ENCODE measurements at places on chromosomes 13 and 19.
A peak's percentile ranks its signal among the peaks of the same experiment; 100 is the strongest.

GRCh38 chr19:29428071-29428470 lies 97.7 kb upstream of the VSTM2B start:
- no peak for DNase-seq

GRCh38 chr13:80894917-80895316 lies 554.0 kb upstream of the SPRY2 start:
- no peak for DNase-seq

DNA sequence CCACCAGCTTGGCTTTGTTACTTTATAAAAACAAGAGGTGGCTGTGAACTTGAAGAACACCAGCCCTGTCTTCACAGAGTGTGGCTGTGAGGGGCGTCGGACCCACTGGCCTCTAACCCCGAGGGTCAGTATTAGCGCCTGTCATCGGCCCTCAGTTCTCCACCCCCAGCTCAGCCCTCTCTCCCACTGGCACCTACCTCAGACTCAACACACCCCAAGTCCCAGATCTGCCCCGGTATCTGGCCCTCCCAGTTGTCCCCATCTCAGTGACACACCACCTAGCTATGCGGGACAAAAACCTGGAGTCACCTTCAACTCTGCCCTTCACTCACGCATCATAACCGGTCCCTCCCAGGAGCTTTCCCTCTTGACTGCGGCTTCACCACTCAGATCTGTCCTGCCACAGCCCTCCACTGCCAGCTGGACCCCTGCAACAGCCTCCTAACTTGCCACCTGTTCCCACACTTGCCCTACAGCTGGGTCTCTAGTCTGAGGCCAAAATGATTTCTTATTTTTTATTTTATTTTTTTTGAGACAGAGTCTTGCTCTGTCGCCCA lies 45.4 kb downstream of the PEPD start:
- no peak for DNase-seq

DNA sequence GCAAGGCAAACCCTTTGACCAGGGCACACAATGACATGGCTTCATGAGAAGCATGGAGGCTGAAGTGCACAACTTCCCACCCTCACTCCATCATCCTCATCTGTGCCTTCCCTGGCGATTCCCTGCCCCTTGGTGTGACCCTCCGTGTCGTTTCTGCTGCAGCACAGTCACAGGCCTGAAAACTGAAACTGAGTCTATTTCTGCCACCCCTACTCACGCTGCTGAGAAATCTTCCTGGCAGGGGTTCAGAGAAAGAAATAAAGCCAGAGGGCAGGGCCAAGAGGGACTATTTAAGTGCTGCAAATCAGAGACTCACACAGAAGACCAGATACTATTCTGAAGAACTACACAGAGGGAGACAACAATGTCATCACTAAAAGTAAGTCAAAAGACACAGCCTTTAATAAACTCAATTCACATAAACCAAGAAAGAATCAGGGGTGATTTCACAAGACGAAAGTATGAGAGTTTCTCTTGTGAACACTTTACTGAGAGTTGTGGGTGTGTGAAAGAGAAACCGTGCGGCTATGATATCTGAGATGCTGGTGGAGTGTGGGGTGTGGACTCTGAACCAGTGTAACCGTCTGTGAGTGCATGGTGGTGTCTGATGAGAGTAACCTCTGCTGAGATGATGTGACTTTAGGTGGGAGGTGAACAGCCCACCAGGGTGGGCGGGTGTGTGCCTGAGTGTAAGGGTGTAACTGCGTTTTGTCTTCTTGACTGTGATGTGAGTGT lies 23.5 kb downstream of the LGALS16 start:
- DNase-seq = no peak

- peak; percentile 37 for DNase-seq
Measured at GRCh38 chr19:55088543-55089341, 13.1 kb downstream of the EPS8L1 start.

DNA sequence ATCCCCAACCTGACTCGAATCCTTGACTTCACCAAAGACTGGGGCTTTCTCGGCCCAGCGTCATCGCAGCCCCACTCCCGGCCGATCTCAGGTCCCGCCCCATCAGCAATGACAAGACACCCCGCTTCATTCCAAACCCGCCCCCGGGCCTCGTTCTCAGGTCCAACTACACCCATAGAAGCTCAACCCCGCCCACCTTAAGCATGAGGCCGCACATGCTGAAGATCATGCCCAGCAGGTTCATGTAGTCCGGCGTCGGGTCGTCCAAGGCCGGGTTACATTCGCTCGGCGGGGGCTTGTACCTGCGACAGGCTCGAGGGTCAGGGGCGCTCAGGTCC lies 2.3 kb downstream of the WDR83 start:
- no peak for DNase-seq

DNA sequence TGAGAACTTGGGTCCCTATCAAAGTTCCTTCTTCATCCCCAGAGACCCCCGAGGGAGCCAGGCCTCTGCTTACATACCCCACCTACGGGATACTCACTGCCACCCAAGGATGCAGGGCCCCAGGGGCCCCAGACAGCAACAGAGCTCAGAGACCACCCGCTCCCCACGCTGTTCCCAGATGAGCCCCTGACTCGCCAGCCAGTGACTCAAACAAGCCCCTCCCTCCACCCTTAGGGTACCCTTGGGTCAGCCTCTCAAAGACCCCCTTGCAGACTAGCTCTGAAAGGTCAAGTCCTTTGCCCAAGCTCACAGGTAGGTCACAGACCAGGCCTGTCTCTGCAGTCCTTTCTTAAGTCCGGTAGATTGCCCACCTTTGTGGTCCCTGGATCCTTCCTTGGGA lies 45.7 kb downstream of the CD320 start:
- no peak for DNase-seq

DNA sequence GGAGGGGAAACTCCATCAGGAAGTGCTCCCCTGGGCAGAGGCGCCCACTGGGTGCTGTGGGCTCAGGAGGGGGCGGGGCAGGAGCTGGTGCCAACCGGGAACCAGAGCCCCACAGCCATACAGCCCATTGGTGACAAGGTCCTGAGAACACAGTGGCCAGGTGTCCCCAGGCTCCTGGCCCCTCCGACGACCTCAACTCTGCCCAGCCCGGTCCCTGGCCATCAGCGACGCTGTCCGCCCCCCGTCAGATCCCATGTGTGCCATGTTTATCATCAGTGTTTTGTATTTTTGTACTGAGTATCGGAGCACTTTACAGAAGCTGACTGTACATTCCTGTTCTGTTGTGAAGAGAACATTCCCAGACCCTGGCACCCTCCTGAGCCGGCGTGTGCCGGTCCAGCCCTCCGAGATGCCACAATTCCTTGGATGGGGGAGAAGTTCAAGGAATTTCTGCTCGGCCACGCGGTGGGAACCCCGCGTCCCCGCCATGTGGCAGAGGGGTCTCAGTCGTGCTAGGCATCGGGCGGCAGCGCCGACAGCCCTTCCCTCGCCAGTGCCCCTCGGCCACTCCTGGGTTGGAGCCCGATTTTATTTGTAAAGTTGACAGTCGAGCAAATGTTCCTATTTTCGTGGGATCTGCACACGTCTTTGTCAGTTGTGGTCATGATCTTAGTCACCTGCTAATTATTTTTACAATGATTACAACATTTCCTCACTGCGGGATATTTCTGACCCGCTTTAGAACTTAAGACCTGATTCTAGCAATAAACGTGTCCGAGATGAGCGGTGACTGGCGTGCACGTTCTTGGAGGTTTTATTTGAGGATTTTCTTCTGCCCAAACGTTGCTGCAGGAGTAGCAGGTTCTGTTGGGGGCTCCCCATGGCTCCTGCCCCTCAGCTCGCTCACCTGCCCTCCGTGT lies 16.9 kb downstream of the PEX11G start:
- no peak for DNase-seq

DNA sequence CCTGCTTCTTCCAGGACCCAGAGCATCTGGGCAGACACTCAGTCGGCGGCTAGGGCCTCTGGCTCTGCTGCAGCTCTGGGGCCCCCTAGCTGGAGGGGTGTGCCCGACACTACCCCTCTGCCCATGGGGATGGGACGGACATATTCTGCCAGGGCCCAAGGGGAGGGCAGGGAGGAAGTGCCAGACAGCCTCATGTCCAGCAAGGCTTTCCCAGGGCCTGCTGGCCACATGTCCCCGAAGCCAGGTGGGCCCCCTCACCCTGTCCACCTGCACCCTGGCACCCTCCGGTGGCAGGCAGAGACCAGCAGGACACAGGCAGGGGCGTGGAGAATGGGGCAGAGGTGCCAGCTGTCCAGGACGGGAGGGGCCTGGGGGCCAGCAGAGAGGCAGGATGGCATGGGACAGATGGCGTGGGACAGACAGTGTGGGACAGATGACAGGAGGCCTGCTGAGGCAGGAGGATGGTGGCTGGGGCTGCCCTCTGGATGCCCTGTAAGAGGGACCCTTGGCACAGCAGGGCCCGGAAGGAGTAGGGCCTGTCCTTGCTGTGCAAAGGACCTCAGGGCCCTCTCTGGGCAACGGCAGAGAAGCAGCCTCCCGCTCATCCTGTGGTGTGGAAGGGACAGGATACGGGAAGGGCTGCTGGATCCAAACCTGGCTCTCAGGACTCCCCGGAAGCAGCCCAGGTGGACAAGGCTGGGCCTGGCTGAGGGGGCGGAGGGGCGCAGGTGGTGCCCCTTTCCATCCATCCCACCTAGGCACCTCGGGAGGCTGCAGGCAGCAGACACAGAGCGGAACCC lies 29.1 kb downstream of the CEBPG start:
- DNase-seq = no peak

DNA sequence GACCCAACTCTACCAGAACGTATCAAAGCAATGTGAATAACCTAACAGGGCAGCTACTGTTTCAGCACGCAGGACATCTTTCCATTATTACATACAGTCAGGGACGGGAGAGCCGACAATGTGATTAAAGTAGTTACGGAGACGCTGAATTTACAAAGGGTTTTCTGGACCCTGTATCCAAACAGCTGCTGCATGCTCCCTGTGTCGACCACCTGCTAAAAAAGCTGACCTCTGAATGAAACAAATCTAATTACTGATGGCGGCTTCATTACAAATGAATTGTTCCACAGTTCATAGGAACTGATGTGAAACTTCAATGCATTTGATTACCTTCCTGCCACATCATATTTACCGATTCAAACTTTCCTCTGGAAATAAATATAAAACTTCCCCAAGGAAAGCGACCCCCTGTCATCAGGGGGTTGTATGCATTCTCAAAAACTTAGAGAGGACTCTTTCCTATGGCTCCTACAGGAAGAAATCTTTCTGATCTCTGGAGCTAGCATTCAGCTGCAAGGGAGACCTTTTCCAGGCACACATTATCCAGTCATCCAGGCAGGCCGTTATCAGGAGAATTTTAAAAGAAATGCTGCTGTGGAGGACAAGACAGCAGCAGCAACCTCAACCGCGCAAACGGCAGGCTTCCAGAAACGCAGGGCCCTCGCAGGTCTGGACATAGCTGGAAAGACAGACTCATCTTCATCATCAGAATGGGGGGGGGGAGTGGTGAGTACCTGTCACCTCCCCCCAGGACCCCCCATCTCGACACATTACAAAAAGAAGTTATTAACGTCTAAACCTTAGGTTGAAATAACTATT lies 3.1 kb downstream of the EFNB2 start:
- no peak for DNase-seq

DNA sequence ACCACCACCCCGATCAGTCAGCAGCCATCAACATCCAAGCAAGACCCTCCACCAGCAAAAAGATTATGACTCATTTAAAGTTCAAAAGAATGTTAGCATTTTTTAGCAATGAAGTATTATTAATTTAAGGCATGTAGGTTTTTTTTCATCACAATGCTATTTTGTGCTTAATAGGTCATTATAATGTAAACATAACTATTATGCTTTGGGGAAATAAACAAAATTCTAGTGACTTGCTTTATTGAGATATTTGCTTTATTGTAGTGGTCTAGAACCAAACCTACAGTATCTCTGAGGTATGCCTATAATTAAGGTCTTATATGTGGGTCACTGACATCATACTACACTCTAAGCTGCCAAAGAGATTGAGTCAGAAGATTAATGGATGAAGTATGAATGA lies 20.0 kb downstream of the KLF12 start:
- no peak for DNase-seq

DNA sequence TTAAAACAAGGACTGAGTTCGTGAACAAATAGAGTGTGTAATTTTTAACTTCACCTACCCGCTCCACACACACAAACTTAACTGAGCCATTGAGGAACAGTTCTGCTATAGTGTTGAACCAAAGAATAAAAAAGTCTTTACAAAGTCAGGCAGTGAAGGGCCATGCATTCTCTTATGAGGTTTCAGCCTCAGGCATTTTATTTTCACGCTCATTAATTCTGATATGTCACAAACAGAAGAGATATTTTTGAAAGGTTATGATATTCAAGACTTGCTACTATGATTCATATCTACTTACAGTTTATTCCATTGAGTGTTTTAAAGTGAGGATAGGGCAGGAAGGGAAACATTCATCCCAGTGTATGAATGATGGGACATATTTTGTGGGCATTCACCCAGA lies 282.2 kb downstream of the SLITRK5 start:
- DNase-seq = no peak

Measured in thoracic aorta (tissue), 2 donors.